Mesenteric fat pad (tissue), 1 donor: ENCODE measurements at places on chromosomes 12 and 14.

- DNase-seq = no peak
Observed at GRCh38 chr12:89328151-89329030, 23.9 kb downstream of the DUSP6 start.

DNA sequence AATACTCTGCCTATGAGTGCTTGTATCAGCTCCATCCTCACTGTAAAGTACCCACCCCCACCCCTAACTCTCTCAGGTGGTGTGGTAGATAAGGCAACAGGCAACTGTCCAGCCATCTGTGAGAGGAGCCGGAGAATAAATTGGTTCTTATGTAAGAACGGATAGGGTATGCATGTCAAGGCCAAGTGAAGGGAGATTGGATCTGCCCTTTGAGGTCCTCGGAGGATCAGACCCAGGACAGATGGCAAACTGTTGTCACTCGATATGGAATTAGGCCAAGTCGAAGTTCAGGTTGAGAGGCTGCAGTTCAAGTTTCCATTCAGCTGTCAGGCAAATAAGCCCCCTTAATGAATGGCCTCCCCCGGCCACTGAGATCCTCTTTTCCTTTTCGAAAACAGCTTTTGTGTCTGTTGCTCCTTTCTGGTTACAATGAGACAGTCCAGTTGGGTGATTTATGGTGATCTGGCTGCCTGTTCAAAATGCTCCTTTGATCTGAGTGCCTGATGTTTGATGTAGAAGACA is 120.3 kb downstream of the VRK1 start:
- DNase-seq = no peak

DNA sequence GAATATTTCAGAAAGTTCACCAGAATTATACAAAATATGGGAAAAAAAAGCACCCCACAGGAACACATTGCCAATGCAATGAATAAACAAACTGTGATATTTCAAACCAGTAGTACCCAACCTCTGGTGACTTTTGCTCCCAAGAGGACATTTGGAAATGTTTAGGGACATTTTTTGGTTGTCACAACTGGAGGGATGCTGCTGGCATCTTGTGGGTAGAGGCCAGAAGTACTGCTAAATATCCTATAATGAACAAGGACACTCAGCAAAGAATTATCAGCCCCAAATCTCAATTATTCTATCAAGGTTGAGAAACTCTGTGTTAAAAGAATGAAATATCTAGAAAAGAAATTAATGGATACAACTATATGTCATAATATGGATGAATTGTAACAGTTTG is 1334.4 kb upstream of the FLRT2 start:
- DNase-seq = no peak

- no peak for DNase-seq
Observed at GRCh38 chr14:75871181-75871880, 110.5 kb downstream of the TGFB3 start.

- no peak for DNase-seq
Observed at GRCh38 chr12:24679126-24679525, 269.8 kb downstream of the BCAT1 start.

- DNase-seq = no peak
Observed at GRCh38 chr12:82523996-82524395, 162.7 kb upstream of the TMTC2 start.
